CD4-positive, alpha-beta T cell (primary cell): ENCODE measurements at places on chromosomes 2 and 18.
A peak's percentile ranks its signal among the peaks of the same experiment; 100 is the strongest.

GRCh38 chr2:28252311-28252710 is 140.3 kb upstream of the FOSL2 start:
- DNase-seq, result no peak

DNA sequence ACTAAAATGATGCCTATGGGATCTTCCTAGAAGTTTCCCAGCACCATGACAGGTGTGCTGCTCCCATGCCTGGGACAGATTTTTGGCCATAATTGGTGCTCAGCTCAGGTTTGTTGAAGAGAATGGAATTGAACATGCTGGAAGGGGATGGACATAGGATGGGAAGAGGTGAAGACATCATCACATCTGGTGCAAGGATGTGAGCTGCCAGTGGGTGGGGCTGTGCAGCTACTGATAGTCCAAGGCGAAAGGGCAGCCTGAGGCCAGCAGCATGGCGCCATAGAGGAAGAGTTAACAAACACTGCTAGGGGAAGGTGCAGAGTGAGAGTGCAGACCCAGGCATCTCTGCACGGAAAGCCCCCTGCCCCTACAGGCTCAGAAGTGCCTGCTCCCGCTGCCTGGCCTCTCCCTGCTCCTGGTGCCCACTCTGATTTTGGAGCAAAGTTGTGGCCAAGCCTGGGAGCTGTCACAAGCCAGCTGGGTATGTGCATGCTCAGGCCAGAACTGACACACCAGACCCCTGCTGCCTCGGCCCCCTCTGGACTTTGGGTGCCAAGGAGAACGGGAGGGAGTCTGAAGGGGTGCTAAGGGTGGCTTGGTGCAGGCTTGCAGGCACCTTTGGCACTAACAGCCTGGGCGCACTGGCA is 178.6 kb downstream of the ZBTB7C start:
- DNase-seq, result no peak

- DNase-seq, result no peak
Observed at GRCh38 chr2:239305222-239305575, 95.6 kb downstream of the HDAC4 start.

GRCh38 chr2:85439986-85440385 is 21.5 kb downstream of the SH2D6 start:
- DNase-seq, result no peak

- no peak for DNase-seq
Observed at GRCh38 chr2:189302274-189302948, 122.8 kb upstream of the COL5A2 start.

DNA sequence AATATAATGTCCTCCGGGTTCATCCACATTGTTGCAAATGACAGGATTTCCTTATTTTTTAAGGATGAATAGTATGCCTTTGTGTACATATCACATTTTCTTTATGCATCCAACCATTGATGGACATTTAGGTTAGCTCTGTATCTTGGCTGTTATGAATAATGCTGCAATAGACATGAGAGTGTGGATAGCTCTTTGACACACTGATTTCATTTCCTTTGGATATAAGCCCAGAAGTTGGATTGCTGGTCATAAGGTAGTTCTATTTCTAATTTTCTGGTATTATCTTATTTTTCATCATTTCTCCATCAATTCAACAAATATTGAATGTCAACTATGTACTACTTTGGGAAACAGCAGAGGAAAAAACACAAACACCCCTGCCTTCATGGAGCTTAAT is 423.3 kb downstream of the MTX2 start:
- no peak for DNase-seq

- DNase-seq, result no peak
Observed at GRCh38 chr2:212109792-212110680, 428.6 kb downstream of the ERBB4 start.

GRCh38 chr2:196413821-196414274 is 225.7 kb upstream of the CCDC150 start:
- no peak for DNase-seq

DNA sequence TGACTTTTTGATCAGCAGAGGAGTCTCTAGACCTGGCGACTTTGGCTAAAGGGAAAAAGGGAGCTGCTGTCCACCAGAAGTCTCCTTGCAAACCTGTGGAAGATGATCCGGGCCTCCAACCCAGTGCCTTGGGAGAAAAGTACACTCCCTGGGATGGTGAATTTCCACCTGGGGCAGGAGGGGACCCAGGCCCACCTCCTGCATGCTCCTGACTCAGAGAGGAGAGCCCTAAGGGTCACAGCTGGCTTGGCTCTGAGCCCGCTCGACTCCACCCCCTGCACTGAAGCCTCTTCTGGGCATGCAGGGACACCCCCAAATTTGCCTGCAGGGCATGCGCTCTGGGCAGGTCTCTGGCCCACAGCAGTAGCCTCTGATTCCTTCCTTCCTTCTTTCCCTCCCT is 66.5 kb downstream of the PDCL3 start:
- DNase-seq, result no peak

- DNase-seq, result no peak
Observed at GRCh38 chr2:71807581-71808451, 339.8 kb downstream of the CYP26B1 start.

- DNase-seq, result no peak
Observed at GRCh38 chr2:9415516-9416169, 7.7 kb downstream of the ITGB1BP1 start.

GRCh38 chr2:220999356-220999755 is 572.7 kb downstream of the EPHA4 start:
- DNase-seq, result no peak

GRCh38 chr18:32122039-32122438 is 30.4 kb downstream of the RNF138 start:
- no peak for DNase-seq

- no peak for DNase-seq
Observed at GRCh38 chr2:147688242-147688641, 156.6 kb upstream of the ACVR2A start.

DNA sequence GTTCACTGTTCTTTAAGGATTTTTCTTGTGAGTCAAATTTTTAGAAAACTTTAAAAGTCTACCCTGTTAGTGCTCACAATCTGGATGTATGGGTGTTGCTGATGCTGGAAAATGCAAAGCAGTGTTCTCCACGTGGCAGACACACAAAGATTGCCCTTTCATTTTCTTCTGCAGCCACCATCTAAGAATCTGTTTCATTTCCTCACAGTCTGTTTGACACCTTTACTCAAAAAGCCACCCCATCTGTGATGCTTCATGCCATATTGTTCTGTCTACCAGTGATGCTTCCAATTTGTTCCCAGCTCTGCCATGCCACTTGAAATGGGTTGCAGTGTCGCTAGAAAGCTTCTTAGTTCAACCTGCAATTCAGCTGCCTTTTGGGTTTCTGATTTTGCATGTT is 464.2 kb upstream of the UBE2E3 start:
- no peak for DNase-seq

DNA sequence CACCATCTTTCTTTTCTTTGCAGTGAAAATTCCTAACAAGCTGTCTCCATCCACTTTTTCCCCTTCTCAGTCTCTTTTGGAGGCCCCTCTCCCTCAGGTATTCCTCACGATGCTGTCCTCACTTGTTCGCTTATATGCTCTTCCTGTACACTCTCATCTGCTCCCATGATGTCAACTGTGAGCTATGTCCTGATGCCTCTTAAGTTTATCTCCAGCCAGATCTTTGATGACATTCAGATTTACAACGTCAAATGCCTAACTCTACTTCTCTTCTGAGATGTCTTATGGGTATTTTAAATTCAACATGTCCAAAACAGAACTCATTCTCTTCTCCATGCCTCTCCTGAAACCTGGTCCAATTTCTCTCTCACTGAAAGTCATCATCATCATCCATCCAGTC is 55.1 kb upstream of the SERTAD2 start:
- DNase-seq, result no peak

GRCh38 chr18:57764087-57764486 is 39.0 kb downstream of the ATP8B1 start:
- no peak for DNase-seq

- DNase-seq, result no peak
Observed at GRCh38 chr2:235521844-235522243, 28.0 kb downstream of the AGAP1 start.

DNA sequence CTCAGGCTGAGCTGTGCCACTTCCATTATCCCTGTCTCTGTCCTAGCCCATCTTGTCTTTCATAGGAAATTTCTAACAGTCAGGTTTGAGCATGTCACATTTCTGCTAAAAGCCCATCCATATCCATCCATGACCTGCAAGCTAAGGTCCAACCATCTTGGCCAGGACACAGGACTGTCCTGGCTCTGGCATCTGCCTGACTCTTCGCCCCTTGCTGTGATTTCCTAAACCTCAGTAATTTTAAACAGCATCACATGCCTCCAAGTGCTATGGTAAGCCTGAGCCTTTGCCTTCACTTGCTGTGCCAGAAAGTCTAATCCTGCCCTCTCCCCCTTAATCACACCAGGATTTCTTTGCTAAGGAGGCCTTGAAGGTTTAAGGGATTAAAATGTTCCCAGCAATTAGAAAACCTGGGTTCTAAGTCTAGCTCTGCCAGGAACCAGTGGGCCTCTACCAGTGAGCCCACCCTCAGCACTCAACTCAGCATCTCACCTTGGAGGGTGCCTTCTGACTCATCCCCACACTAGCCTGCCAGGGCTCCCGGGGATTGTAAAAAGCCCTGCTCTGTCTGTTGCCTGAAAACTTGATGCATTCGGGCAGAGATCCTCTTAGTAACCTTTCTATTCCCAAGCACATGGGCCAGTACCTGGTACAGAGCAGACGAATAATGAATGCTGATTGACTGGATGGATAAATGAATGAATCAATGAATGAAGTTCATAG is 411.0 kb downstream of the LRATD1 start:
- no peak for DNase-seq

DNA sequence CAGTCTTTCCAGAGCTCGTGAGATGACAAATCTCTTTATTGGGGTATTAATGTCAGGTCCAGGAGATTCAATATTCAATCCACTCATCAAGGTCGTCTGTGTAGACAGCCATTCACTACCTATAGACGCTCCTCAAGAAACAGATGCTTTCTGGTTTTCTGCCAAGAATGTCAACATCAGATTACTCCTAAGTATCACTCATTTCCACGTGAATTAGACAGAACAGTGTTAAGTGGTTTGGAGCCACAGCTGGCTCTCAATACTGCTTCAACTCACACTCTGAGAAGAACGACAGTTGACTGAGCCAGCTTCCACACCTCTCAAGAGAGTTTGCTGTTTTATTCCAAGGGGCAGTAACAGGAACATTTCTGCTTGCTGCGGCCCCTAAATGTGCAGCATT is 113.5 kb upstream of the NEDD4L start:
- DNase-seq, result no peak

GRCh38 chr2:166343467-166343866 is 32.3 kb downstream of the SCN9A start:
- DNase-seq, result no peak

DNA sequence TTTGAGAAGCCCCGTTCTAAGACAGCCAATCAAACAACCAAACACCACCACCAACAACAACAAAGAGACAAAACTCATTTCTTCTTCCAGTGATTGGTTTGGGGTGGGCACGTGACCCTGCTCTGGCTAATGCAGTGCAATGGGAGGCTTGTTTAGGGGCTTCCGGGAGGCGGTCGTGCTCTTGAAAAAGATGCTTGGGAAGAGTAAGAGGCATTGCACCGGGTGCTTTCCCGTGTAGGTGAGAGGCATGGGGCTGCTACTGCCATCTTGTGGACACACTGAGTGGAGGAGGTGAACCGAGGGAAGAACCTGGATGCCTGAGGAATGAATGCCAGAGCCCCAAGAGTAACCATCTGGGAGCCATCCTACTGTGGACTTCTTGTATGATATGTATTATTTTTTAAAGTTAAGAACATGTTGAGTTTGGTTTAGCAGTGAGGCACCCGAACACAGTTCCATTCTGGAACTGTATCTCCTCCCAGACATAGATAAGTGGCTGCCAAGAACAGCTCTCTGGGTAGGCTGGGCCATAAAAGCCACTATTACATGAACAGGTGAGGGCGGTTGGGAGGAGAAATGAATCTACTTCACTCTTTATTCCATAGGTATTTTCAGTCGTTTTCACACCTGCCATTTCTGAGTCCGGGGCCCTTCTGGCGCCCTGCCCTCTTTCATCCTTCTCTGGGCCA is 19.1 kb upstream of the ARHGAP25 start:
- peak; percentile 40 for DNase-seq

GRCh38 chr2:227846831-227847230 is 24.6 kb upstream of the DAW1 start:
- DNase-seq, result no peak

DNA sequence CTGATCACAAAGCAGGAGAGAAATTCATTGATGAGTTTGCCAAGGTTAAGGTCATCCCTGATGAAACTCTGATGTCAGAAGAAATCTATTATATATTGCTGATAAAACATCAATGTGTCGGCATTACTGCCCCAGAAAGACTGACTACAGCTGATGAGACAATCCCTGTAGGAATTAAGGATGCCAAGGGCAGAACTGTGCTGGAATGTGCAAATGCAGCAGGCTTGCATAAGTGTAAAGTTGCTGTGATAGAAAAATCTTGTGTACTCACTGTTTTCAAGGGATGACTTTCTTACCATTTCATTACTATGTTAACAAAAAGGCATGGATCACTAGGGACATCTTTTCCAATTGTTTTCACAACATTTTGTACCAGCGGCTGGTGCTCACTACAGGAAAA is 19.7 kb upstream of the MARCO start:
- no peak for DNase-seq

GRCh38 chr18:76499021-76499420 is 4.0 kb upstream of the ZNF516 start:
- DNase-seq, result no peak

DNA sequence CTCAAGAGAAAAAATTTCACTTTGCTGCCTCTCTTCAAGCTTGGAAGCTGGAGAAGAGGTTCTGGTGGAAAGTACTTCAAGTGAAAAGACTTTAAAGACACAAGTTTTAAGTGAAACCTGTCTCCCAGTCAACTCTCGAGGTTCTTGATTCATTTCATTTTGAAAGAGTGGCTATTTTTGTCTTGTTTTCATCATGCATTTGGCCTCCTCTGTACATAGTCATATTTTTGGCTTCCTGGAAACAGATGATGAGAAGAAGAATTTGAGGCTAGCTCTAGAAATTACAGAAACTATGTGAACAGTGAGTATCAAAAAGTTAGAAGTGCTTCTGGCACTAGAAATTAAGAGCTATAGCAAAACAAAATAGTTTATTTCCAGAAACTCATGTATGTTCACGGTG is 124.8 kb downstream of the DTNA start:
- no peak for DNase-seq

DNA sequence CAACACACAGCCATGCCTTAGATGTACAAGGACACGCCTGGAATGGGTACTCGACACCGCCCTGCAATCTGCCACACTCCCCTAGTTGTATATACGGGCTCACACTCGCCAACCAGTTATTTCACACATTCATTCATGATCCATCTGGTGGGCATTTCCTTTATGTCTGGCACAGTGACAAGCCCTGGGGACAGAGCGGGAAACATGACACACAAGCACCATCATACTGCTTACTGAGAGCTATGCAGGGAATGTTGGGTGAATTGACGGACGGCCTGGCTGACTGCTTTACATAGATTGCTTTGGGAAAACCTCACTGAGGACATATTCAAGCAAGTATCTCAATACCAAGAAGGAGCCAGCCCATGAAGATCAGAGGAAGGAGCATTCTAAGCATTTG is 448.0 kb upstream of the SPRED2 start:
- DNase-seq, result no peak

GRCh38 chr18:34773961-34774766 is 64.1 kb downstream of the DTNA start:
- no peak for DNase-seq

- no peak for DNase-seq
Observed at GRCh38 chr2:233380132-233380895, 26.0 kb downstream of the DGKD start.

GRCh38 chr2:27074738-27075565 is 3.5 kb upstream of the EMILIN1 start:
- peak; percentile 51 for DNase-seq
